NCI-H2029 treated with DMSO at 0.1 percent for 48 hours (cell line): ENCODE measurements at places on chromosomes 16 and 17.

DNA sequence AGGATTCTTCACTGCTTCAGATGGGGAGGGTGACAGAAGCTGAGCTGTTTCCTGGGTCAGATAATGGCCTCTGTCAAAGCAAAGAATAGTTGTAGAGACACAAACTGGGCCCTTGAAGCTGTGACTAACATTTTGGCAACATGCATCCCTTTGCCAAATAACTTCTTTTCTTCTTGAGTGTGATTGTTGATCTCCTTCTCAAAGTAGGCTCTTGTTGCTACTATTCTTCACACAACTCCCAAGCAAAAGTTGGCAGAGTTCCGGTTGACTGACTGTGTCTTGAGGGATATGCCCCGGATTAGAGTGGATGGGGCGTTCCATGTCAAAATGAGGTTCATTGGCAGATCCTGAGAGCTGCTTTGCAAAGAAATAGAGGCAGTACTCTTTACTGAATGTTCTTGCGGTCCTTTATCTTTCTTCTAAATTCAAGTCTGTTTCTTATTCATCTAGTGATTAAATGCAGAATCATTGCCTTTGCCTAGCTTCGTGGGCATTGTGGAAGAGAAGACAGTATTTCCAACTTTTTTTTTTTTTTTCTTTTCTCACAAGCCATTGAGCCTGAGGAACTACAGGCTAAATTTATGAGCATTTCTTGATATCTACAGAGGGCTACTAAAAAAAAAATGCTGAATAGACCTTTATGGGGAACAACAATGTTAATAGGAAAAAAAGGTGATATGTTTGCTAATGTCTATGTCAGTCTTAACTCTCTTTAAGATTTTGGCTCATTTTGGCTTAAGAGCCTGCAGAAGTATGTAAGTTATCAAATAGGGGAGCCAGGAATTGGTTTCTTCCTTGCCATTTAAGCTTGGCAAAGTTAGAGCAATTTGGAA lies 5.8 kb downstream of the WIPF2 start:
- DNase-seq, result no peak

DNA sequence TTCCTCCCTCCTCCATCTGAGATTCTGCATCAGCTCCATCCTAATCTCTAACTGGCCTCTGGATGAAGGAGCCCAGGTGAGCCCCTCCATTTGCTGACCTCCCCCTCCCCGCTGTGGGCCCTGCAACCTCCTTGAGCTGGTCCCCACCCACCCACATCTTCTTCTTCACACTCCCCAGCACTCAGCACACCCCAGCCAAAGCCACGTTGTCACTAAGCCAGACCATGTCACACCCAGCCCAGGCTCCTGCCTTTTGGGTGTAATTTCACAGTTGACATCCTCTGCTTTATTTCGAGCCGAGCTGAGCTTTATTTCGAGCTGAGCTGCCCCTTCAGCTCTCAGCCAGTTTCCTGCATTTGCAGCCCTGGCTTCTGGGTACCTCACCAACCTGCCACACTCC lies 282.7 kb upstream of the TNRC6C start:
- DNase-seq, result no peak

GRCh38 chr16:50601341-50601740 lies 53.1 kb downstream of the NKD1 start:
- DNase-seq, result no peak

DNA sequence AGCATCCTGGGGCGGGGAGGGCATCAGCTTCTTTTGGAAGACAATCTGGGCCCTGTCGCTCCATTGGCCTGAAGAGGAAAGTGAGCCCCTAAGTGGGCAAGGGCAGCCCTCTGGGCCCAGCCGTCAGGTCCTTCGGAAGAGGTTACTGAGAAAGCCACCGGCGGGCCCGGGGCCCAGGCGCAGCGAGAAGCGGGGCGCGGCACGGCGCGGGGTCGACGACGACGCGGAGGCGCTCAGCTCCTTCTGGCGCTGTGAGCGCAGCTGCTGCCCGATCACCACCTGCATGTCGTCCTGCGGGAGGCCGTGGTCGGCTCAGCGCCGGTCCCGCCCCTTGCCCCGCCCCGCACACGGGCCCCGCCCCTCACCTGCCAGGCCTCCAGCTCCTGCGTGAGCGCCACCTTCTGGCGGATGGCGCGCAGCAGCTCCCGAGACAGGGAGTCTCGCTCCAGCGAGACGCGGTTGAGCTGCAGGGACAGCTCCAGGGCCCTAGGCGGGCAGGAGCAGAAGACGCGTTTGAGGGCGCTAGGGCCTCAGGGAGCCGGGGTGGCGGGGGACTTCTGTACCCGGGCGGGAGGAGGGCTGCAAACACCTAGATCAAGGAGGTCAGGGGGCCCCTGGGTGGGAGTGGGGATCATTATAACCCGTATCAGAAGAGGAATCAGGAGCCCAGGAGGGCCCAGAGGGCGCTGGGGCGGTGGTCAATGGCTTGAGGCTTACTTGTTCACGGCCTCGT lies 4.3 kb downstream of the THOC6 start:
- DNase-seq, result peak; percentile 50

DNA sequence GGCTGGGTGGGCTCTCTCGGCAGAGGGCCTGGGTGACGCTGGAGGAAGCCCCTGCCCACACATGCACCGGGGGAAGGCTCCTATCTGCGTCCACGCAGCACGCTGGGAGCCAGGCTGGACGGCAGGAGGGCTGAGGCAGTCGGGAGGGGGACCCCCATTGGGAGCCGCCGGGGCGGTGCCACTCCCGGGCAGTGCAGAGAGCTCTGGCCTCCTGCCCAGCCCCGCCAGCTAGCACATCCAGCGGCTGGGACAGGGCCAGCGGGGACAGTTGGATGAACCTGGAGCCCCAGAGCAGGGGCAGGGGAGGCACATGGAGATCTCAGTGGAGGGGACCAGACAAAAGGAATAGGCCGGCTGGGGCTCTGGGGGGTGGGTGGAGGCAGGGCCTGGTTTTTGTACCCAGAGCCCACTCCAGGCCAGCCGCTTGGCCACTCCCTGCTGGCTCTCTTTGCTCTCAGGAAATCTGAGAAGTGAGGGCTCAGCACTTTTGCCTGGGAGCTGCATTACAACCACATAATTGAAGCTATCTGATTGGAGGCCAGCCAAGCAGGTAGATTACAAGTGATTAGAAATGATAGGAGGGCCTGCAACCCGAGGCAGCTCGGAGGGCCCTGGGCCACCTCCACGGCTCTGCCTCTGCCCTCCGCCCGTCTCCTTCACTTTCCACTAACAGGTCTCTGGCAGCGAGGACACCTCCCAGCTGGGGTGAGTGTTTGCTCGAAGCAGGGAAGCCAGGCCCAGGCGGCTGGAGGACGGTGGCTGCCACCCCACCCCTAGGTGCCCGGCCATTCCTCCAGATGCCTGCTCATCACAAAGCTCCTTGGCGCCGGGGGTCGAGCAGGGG lies 40.1 kb downstream of the ENGASE start:
- DNase-seq, result peak; percentile 89

GRCh38 chr16:2076072-2076865 lies 28.5 kb downstream of the TSC2 start:
- no peak for DNase-seq

- DNase-seq, result no peak
Observed at GRCh38 chr17:31900877-31901276, 631 bp downstream of the UTP6 start.

DNA sequence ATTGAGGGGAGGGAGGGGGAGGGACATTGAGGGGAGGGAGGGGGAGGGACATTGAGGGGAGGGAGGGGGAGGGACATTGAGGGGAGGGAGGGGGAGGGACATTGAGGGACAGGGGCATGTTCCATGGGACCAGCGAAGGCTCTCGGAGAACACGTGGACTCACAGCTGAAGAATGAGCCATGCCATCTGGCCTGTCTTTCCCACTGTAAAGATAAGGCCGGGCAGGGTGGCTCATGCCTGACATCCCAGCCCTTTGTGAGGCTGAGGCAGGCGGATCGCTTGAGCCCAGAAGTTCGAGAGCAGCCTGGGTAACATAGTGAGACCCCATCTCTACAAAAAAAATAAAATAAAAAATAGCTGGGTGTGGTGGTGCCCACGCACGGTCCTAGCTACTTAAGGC lies 32.5 kb downstream of the RPH3AL start:
- no peak for DNase-seq

GRCh38 chr17:1714427-1714979 lies 4.3 kb upstream of the TLCD2 start:
- no peak for DNase-seq

DNA sequence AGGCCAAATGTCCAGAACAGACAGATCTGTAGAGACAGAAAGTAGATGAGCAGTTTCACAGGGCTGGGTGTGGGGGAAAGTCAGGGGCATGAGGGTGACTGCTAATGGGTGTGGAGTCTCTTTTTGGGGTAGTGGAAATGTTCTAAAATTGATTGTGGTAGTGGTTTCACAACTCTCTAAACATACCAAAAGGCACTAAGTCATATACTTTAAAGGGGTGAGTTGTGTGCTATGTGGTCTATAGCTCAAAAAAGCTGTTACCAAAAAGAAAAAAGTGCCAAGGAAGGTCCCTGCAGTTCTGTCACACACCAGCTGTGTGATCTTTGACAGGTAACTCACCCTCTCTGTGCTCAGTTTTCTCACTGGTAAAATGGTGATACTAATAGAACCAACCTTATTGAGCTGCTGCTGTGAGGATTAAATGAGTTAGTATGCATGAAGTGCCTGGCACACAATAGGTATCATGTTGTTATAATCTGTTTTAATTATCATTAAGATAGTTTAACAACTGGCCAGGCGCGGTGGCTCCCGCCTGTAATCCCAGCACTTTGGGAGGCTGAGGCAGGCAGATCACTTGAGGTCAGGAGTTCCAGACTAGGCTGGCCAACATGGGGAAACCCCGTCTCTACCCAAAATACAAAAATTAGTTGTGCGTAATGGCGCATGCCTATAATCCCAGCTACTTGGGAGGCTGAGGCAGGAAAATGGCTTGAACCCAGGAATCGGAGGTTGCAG lies 10.3 kb downstream of the ITGAX start:
- no peak for DNase-seq

- DNase-seq, result no peak
Observed at GRCh38 chr17:33073416-33073815, 81.8 kb downstream of the SPACA3 start.

DNA sequence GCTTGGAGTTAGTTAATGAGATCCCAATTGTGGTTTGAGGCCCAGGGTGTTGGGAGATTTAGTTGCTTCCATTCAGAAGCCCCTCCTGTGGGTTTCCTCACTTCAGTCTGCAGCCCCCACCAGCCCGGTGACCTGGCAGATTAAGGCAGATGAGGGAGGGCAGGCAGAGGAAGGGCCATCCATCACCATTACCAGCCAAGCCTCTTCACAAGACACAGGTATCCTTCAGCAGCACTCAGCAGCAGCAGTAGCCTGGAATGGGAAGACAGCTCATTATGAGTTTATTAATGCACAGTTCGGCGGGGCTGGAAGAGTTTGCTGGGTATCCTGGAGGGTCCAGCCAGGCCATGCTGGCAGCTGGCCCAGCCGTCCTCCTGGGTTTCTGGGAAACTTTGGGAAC lies 90.0 kb upstream of the GPRC5B start:
- no peak for DNase-seq

DNA sequence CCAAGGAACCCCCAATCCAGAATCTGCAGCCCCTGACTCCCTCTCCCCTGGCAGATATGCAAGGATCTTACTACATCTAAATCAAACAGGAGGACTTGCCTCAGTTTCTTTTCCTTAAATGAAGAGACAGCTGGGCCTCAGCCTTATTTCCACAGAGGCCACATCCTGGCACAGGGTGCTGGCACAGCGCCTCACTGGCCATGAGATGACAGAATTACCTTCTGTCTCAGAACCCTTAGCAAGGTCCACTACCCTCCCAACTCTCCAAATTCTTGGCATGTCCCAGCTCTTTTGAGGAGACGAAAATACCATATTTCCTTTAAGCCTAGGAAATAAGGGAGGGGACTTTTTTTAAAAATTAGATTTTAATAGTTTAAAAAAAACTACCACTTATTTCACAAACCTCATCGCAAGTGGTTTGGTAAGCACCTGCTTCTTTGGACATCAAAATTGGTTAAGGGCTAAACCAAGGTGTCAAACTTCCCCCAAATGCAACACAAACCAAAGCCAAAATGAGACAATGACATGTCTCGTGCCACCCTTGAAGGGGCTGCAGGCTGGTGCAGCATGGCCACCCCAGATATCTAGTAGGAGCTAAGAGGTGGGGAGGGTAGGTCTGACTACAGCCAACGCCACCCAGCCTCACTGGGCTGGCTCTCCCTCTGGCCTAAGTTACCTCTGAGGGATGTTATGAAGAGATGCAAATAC lies 25.3 kb downstream of the FAM117A start:
- no peak for DNase-seq

GRCh38 chr16:84518804-84519341 lies 14.4 kb upstream of the MEAK7 start:
- peak; percentile 24 for DNase-seq

- DNase-seq, result no peak
Observed at GRCh38 chr16:55661941-55662643, 6.3 kb downstream of the SLC6A2 start.

GRCh38 chr16:58541711-58542110 lies 26.4 kb downstream of the SETD6 start:
- DNase-seq, result no peak
